ENCODE measurements at places on chromosomes 11 and 22.

GRCh38 chr22:38871360-38872171, 450 bp downstream of the CBX6 start:
- DNase-seq = no peak

GRCh38 chr11:74989260-74989638, 516 bp downstream of the NEU3 start:
- DNase-seq = no peak

DNA sequence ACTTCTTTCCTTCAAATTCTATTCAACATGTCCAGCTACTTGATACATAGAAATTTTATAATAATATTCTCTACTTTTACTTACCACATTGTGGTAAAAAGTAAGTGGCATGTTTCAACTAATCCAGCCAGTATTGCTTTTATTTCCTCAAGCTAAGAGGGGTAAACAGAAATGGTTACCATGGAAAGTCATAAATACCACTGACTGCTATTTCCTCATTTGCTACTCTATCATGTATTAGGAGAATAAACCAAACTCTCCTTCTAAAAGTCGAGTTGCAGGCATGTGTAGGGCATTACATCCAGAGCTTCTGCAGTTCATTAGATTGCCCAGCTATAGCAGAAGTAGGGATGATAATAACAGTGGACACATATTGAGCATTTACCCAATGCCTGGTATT, 208.4 kb downstream of the MAML2 start:
- no peak for DNase-seq

GRCh38 chr11:94557992-94558391, 9.2 kb upstream of the PIWIL4 start:
- DNase-seq = no peak

DNA sequence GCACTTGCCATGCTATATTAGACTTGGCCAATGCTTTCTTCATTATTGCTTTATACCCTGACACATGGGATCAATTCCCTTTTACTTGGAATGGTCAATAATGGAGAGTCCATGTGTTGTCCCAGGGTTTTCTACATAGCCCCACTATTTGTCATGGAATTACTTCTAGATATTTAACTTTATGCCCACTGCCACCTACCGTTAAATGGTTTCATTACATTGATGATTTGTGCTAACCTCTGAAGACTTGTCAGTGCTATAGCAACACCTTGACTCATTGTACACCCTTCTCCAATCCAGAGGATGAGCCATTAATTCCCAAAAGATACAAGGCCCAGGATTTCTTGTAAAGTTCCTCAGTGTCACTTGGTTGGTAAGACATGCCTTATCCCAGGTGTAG, 31.4 kb upstream of the SLC22A25 start:
- no peak for DNase-seq

DNA sequence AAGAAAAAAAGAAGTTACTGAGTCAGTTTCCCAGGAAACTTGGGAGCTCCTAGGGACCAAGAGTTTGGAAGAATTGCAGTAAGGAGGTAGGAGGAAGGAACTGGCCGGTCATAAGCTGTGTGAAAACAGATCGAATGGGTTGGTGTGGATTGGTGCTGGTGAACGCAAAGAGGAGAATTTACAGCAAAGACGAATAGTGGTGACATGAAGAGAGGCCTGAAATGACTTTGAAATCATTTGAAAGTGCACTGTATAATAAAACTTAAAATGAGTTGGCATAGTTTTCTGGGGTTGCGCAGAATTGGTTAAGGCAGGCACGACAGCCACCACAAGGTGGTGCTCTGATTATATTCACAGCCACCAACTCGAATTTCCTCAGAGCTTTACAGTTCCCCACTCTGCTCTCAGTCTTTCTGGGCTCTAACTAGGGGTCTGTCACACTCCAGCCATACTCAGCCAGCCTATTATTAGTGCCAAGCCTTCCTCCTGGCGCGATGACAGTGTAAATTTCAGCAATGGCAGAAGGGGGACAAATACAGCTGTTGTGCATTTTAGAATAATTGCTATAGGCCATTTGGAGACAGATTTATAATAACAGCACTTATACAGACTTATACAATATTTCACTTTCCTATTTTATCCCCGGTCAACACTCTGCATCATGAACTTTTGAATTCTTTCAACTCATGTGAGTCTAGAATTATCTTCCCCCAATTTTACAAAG, 8.3 kb upstream of the HTR3B start:
- DNase-seq = no peak

GRCh38 chr11:112795911-112796649, 165.1 kb upstream of the NCAM1 start:
- no peak for DNase-seq

- DNase-seq = no peak
Measured at GRCh38 chr11:2097356-2097997, 41.7 kb downstream of the IGF2 start.

DNA sequence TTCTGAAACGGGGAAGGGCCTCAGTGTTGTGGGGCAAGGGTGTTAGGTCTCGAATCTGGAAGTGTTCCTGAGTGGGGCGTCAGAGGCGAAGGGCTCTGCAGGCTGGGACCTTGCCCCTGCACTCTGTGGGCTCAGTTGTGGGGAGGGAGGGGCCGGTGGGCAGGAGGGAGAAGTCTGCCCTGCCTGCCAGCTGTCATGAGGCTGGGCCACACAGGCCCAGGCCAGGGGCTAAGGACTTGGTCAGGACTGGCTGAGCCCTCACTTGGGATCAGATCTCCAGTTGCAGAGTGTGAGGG, at the start of gene CRACR2B:
Gene CRACR2B, plus strand, starts transcription at position 23 of the 296 bp plus-strand sequence. CDS start 689 bp downstream, outside the sequence.
- no peak for DNase-seq

- no peak for DNase-seq
Measured at GRCh38 chr11:14264966-14265365, 94.0 kb downstream of the RRAS2 start.

DNA sequence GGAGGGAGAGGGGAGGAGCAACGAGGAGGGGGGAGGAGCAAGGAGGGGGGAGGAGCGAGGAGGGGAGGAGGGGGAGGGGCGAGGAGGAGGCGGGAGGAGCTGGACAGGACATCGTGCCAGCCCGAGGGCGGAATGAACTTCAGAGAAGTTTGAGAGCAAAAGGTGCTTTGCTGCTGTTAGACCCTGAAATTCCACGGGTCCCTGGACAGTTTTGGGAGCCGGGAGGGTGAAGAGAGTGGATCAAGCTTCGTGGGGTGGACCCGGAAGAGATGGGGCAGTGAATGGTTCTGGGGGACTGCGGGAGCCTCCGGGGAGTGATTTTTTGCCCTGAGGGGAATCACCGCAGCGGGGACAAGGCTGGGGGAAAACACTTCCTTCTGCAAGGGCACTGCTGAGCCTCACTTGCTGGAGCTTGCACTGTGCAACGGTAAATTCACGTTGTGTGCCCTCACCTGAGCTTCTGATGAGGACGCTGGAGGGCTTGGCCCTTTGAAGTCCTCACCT, 10.7 kb upstream of the NLRP6 start:
- no peak for DNase-seq

GRCh38 chr22:25514436-25515180, 49.9 kb upstream of the GRK3 start:
- no peak for DNase-seq

DNA sequence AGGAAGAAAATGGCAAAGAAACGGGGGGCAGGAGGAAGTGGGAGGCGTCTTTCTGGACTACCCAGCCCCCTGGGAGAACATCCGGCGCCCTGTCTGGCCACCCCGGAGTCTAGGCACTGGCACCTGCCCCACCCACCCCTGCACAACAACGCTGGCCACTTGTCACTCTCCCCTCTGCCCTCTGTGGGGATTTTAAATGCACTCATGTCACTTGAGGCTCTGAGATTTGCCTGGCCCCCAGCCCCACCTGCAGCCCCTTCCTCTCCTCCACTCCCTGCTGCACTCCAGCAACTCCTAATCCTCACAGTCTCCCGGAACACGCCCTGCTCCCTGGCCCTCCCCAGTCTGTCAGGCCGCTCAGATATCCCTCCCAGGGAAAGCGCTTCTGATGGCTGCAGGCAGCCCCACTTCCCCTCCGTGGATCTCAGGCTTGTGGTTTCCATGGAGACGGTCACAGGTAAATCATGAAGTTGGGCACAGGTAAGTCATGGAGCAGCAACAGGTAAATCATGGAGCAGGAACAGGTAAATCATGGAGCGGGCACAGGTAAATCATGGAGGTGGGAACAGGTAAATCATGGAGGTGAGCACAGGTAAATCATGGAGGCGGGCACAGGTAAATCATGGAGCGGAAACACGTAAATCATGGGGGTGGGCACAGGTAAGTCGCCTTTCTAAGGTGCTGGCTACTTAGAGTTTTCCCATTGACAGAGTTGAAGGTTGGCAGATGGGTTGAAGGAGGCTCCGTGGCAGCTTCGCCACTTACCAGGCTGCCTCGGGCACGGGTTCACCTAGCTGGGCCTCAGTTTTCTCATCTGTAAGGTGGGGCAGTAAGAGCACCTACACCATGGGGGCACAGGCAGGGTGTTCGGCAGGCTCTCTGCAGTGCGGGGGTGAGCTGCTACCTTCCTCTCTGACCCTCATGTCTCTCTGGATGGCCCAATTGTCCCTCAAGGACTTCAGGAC, 79.0 kb upstream of the SHISAL1 start:
- no peak for DNase-seq

DNA sequence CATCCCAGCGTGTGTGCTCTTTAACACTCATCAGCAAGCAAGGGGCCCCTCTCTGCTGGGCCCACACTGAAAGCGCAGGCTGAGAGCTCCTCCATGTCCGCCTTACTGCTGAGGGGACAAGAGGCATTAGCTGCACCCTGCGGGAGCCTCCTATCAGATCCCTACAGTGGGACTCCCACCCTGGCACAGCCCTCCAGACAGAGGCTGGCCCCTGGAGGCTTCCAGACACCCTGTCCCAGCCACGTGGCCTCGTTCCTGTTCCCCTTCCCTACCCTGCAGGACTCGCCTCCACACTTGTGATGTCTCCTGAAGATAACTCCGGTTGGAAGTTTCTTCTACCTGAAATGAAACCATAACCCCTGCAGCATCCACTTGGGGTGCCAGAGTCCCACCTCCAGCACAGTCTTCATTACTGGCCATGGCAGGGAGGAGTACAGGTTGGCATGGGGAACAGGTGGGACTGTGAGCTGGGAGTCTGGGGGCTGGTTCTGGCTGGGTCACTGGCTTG, 5.0 kb upstream of the SH3BP1 start:
- DNase-seq = no peak

- DNase-seq = no peak
Measured at GRCh38 chr22:50699756-50700386, 27.2 kb downstream of the SHANK3 start.

GRCh38 chr11:4611986-4612385, 4.0 kb upstream of the TRIM68 start:
- no peak for DNase-seq

DNA sequence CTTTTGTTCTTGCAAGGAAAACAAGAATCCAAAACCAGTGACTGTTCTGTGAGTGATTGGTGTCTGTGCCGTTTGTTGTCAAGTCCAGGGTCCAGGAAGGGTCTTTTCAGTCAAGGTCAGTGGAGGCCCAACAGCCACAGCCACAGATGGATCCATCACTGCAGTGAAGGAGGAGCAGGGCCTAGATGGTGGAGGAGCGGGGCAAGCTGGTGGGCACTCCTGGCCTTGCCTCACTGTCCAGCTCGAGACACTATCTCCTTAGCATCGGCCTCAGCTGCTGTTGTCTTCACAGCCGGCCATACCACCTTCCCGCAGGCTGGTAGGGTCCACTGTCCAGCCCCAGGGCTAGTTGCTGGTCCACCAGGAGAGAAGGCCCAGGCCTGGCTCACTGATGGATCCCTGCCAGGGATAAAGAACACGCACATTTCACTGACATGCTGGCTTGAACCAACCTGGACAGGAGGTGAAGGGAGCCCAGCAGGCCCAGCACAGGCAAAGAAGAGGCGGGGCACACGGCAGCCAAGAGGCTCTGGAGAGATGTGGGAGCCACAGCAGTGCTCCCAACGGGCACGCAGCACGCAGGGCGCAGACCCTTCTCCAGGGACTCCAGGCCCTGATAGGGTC, 15.2 kb downstream of the POLR3H start:
- DNase-seq = no peak

DNA sequence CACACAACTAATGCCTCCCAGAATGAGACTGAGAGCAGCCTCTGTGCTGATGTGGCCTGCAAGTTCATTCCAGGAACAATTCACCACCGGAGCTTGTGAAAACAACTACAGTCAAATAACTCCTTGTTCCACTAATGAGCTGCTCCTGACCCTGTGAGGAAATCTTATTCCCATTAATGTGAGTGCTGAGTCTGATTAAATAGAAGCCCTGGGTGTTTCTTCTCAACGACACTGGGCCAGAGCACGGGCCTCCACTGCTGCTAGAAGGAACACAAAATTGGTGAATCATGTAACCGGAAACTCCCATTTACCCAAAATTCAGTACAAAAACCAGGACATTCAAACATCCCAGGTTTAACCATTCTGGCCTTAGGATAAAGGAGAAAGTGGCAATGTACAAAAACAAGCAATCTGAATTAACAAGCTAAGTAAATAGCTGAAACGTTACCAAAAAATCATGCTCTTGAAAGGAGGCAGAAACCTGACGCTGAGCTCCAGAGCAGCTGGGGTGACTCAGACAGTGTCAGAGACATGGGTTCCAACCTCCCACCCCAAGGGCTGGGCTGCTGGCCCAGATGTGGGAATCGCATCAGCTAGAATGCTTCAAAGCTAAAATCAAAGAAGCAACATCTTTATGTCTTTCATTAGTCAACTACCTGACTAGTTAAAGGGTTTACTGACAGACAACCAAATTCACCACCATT, 26.7 kb downstream of the SERGEF start:
- no peak for DNase-seq

- no peak for DNase-seq
Measured at GRCh38 chr22:24486501-24486921, 8.6 kb upstream of the UPB1 start.

- DNase-seq = no peak
Measured at GRCh38 chr11:108527382-108527781, 29.2 kb upstream of the POGLUT3 start.

DNA sequence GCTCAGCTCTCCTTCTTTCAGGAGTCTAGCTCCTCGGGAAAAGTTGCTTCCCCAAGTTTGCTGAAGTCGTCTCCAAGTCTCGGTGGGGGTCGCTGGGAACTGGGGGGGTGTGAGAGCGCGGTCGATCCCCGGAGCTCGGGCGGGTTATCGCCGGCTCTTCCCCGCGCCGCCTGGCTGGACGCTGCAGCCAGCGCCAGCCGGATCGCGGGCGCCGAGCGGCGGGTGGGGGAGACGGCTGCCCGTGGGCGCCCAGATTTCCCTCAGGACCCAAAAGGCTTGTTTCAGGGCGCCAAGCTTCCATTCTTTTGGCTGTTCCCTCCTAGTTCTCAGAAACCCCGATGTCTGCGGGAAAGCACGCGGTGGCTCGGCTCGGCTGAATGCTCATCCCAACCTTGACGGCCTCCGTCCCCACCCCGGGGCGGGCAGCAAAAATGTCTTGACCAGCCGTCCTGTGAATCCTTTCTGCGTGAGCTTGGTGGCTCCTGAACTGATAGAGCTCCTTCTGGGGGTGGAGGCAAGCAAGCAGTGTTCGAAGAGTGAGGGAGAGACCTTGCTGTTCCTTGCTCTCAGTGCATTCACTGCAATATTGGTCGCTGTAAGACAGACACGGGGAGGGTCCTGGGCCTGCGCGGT, 1.7 kb downstream of the ZBTB16 start:
- no peak for DNase-seq

- DNase-seq = peak; percentile 90
Measured at GRCh38 chr11:2072551-2073261, 66.5 kb downstream of the IGF2 start.
